Activated CD4-positive, alpha-beta T cell treated with anti-CD3 and anti-CD28 coated beads, Interleukin-2, amount 10 ng/mL, durations not matched to agents 7 days and 5 days (primary cell): ENCODE measurements at places on chromosomes 1 and 21. TPM values are rescaled to one million over a fixed set of nuclear protein-coding genes. Genes with fewer than 3 reads are reported as not detected.
A peak's percentile ranks its signal among the peaks of the same experiment; 100 is the strongest.

MPC2 gene
- total RNA-seq, result 51.9 TPM

- peak overlapping the region; percentile 0 for H3K4me3 ChIP-seq
- no peaks in the 10 kb centered on the region for H3K27me3 ChIP-seq
- peak overlapping the region; percentile 65 for H3K27ac ChIP-seq
These were observed 44.8 kb upstream of the KIAA0040 start for GRCh38 chr1:175237389-175237788.

GRCh38 chr1:16014509-16015482, 3.0 kb downstream of the HSPB7 start:
- H3K4me3 ChIP-seq, result no peak overlapping the region
- no peak for DNase-seq
- H3K4me1 ChIP-seq, result peaks cover 4% of the 10 kb centered on the region
- no peaks in the 10 kb centered on the region for H3K36me3 ChIP-seq
- H3K27ac ChIP-seq, result no peak overlapping the region

DNA sequence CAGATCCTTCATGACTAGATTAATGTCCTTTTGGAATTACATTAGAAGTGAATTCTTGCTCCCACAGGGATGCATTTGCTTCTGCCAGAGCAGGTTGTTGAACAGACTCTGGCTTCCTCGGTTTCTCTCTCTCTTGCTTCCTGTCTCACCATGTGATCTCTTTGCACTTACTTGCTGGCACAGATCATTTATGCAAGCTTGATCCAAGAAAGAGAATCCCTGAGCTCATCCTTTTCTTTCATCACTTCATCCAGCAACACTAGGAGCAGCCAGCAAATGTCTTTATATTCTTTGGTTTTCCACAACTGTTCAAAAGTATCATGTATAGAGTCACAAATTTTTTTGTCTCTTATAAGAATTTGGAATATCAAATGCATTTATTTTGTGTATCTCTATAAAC, 313.5 kb downstream of the ZNF326 start:
- no peak overlapping the region for H3K27ac ChIP-seq
- H3K4me3 ChIP-seq, result no peak overlapping the region
- no peak for DNase-seq

GRCh38 chr1:166418344-166418933, 251.6 kb upstream of the FAM78B start:
- H3K36me3 ChIP-seq, result no peaks in the 10 kb centered on the region
- H3K27ac ChIP-seq, result no peak overlapping the region
- no peaks in the 10 kb centered on the region for H3K4me1 ChIP-seq
- H3K4me3 ChIP-seq, result no peak overlapping the region
- H3K27me3 ChIP-seq, result no peaks in the 10 kb centered on the region

CKS1B gene
- 157 TPM for total RNA-seq

DNA sequence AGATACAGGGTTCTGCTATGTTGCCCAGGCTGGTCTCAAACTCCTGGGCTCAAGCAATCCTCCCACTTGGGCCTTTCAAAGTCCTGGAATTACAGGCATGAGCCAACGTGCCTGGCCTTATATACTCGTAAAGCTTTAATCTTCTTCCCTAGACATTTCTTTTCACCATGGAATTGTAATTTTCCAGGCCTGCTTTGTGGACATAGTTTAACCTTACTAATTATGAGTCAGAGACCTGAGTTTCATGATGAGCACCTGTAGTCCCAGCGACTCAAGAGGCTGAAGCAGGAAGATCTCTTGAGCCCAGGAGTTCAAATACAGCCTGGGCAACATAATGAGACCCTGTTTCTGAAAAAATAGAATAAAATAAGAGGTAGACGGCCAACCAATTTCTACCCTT, 12.3 kb downstream of the PATJ start:
- DNase-seq, result no peak
- H3K36me3 ChIP-seq, result no peaks in the 10 kb centered on the region
- peaks cover 5% of the 10 kb centered on the region for H3K4me1 ChIP-seq
- H3K27ac ChIP-seq, result no peak overlapping the region

BCL2L15 gene
- total RNA-seq, result 1.1 TPM

RXFP4 gene
- not detected for total RNA-seq

ANKRD35 gene
- 0.42 TPM for total RNA-seq

IVL gene
- not detected for total RNA-seq

GRCh38 chr21:35100349-35100811, 51.3 kb upstream of the RUNX1 start:
- DNase-seq, result no peak
- H3K27me3 ChIP-seq, result no peaks in the 10 kb centered on the region
- no peak overlapping the region for H3K27ac ChIP-seq
- H3K4me3 ChIP-seq, result no peak overlapping the region
- no peaks in the 10 kb centered on the region for H3K36me3 ChIP-seq

- peaks cover 19% of the 10 kb centered on the region for H3K36me3 ChIP-seq
- no peak overlapping the region for H3K4me3 ChIP-seq
- H3K27ac ChIP-seq, result no peak overlapping the region
- H3K27me3 ChIP-seq, result no peaks in the 10 kb centered on the region
- peak; percentile 91 for DNase-seq
These were observed 1.2 kb downstream of the ANP32E start for GRCh38 chr1:150234566-150235293.

DNA sequence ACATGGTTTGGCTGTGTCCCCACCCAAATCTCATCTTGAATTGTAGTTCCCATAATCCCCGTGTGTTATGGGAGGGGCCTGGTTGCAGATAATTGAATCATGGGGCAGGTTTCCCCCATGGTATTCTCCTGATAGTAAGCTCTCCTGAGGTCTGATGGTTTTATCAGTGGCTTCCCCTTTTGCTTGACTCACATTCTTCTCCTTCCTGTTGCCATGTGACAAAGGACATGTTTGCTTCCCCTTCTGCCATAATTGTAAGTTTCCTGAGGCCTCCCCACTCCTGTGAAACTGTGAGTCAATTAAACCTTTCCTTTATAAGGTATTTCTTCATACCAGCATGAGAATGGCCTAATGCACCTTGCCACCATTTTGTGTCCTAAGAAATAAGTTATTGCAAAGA, 415.0 kb downstream of the COL11A1 start:
- H3K4me3 ChIP-seq, result no peak overlapping the region
- no peaks in the 10 kb centered on the region for H3K36me3 ChIP-seq
- no peak overlapping the region for H3K27ac ChIP-seq
- no peaks in the 10 kb centered on the region for H3K4me1 ChIP-seq

DNA sequence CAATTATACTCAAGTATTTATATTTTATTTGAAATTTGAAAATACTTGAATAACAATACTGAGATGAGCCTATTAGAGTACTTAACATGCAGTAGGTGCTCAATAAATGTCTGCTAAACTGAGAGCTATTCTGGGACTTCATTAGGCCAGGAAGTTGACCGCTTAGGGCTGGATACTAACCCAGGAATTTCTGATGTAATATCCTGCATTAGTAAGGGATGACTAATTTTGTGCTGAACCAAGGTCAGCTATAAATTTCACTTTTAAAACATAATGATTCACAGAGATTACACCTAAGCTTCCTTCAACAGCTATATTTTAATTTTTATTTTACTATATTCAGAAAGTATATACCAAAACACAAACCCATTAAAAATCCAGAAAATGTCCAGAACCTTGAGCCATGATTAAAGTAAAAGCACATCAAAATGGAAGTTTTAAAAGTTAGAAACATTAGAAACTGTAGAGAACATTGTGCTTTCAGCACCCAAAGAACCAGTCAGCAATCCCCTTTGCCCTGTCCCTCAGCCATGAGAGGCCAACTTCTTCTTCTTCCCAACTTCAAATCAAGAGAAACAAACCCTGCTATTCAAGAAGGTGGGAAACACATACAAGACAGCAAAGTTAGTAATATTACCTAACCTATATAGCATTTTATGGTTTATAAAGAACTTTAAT, 35.4 kb downstream of the WNT2B start:
- no peak overlapping the region for H3K27ac ChIP-seq
- H3K27me3 ChIP-seq, result no peaks in the 10 kb centered on the region
- no peak for DNase-seq
- no peaks in the 10 kb centered on the region for H3K4me1 ChIP-seq

RNF2 gene
- total RNA-seq, result 20.2 TPM

- H3K4me3 ChIP-seq, result peak overlapping the region; percentile 92
- no peaks in the 10 kb centered on the region for H3K27me3 ChIP-seq
- peaks cover 10% of the 10 kb centered on the region for H3K36me3 ChIP-seq
These were observed 876 bp downstream of the MOB3C start for GRCh38 chr1:46615735-46616134.

TDRD5 gene
- not detected for total RNA-seq
